ENCODE measurements at places on chromosomes 2 and 18.
A peak's percentile ranks its signal among the peaks of the same experiment; 100 is the strongest.

DNA sequence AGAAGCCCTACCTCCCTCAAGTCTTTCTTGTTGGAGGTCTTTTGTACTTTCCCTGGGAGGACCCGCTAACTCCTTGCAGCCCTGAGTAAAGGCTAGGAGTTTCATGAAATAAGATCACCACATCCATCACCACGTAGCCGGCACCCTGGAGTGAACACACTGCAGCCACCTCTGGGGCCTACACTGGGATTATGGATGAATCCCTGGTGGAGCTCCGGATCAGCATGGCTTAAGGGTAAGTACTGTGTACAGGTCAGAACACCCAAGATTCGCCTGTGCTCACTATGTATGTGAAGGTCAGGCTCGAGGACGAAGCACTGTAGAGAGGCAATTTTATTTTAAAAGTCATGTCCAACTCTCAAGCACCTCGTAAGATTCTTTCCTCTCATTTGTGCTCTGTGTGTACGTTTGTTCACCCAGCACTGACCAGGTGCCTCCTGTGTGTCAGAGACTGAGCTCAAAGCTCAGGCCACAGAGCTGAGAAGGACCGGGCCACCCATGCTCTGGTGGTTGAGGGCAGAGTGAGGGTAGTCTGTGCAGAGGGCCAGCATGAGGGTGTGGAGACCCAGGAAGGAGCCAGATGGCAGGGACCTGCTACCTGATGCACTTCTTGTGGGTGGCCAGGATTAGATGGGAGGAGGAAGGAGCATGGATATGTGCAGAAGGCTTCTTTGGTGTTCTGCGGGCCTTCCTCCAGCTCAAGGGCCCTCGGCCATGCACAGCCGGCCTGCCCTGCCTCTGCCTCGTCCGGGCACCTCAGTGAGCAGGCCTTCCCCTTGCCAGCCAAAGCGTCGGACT is 66.7 kb upstream of the TFCP2L1 start:
- no peak for DNase-seq

GRCh38 chr2:20012282-20013125 is at the start of gene MATN3:
Gene MATN3 (minus strand): TSS chr2:20012668. CDS start chr2:20012631, 37 bp downstream.
- DNase-seq: no peak

DNA sequence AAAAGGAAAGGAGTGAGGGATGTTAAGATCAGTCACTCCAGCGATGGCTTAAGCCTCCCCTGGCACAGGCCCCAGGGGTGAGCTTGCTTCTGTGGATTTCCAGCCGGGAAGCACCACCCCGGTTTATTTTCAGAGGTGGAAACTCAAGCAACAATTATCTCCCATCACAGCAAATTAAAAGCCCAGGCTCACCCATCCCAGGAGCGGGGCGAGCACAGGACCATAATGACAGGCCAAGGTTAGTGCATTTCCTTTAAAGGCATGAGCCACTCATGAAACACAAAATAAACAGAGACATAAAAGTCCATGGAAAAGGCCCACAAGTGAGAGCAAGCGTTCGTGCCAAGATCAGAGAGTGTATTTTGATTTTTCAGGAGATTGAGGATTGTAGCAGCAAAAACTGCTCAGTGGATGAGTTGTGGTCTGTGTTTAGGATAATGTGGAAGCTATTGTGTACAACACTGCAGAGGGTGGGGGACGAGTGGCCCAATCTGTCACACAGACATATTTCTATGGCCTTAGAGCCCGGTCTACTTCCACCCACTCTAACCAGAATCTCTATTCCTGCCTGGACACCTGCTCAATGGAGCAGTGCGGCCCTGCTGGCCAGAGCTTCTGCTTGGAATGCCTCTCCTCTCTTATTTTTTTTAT is 111.4 kb upstream of the CDC42EP3 start:
- no peak for DNase-seq

DNA sequence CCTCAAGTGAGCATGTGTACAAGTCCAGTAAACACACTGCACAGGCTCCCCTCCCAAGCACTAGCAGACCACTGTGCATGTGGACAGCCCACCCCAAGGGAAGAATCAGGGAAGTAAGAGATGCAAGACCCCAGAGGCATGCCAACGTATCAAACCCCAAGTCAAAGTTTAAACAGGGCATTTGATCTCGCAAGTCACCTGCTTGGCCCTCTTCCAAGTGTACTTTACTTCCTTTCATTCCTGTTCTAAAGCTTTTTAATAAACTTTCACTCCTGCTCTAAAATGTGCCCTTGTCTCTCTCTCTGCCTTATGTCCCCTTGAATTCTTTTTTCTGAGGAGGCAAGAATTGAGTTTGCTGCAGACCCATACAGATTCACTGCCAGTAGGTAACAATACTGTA is 201.2 kb upstream of the PARD3B start:
- DNase-seq: no peak

DNA sequence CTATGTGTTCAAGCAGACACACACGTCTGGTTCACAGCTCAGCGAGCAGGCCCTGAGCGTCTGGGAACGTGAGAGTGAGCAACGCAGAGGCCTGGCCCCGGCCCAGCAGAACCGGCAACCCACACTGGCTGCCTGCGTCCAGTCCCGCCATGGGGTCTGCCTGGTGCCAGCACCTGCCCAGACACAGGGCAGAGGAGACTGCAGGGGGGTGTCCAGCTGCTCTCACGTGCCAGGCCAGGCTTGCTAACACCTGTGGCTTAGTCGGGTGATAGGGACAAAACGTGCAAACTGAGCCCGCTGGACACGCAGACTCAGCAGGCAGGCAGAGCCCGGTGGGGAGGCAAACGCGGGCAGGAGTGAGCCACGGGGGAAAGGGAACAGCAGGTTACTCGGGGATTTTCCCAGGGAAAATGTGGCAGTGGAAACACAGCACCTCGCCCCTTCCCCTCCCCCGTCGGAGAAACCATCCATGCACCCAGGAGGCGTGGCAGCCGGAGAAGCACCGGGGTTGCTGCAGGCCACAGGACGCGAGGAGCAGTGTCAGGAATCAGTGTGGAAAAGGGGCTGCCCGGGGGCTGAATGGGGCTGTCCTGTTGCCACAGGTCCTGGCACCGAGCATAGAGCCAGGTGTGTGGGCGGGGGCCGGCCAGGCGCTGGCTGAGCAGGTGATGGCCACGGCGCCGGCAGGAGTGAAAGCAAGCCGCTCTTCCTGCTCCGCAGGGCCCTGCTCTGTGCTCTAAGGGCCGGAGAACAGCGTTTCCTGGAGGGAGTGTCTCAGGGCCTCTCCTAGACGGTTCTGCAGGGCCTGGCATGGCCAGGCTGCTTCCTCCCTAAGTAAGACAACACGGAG is 154.7 kb downstream of the HDAC4 start:
- DNase-seq: peak; percentile 38

DNA sequence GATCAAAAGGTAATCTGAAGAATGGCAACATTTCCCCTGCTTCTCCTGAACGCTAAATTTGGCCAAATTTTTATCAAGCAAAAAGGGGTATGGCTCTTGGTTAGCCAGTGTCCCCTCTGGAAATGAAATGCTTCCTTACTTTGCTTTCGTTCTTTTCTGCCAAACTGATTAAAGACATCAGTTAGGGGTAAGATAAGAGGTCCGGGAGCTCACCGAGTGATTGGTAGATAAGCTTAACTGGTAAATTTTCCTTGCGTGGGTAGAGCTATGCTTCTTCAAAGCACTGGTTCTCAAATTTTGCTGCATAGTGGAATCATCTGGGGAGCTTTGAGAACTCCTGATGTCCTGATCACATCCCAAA is 62.7 kb upstream of the MAPRE2 start:
- no peak for DNase-seq

- no peak for DNase-seq
These were observed 1258.3 kb upstream of the GYPC start for GRCh38 chr2:125397535-125398251.

All from hypothalamus (tissue), 51 donors.